Pons (tissue), 1 donor: ENCODE measurements at places on chromosomes 3 and 15.

DNA sequence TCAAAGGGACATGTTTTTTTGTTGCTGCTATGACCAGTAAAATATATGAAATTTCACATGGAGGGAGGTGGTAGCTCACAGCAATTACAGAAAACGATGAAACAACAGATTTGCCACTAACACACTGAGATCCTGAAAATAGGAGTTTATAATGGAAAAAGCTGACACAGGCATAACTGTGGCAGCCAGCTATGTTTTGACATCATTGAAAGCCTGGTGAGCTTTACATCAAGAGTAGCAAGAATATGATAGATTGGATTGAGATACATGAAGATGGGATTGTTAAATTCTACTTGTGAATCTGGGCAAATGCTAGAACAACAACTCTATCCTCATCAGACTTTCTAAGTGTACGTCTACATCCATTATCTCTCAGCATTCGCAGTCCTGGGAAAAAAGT lies 760.7 kb downstream of the GRM7 start:
- no peak for DNase-seq

DNA sequence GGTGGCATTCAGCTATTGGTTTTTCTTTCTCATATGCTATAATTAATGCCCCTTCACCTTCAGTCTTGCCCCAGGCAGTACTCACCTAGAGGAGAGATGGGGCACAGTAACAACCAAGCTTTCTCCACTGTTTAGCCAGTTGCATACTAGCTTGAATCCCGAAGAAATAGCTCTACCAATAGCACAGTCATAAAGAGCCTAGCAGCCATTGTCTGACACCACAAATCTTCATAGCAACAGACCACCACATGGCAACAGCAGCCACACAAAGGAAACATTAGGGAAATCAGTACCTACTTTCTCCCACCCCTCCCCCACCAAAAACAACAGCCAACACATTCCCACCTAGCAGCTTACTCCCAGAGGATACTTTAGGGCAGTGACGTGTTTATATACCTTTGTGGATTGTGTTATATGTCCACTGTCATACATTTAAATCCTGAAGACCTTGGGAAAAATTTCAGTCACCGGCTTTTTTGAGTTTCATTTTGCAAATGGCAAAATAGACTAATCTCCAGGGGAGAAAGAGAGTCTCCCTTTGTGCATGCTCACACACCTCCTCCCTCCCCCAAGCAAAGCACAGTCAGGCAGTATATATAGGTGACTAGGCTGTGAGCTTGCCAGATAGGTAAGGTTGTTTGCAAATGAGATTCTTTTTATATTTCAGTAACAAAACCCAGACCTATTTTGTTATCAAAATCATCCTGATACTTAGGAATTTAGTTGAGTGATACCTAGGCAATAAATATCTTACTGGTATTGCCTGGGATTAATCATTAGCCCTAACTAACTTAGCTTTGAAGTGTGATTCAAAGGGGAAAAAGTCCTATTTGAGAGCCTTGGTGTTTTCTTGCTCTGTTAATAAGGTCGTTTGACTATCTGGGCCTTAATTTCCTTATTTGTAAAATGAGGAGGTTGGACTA lies 140.6 kb downstream of the RBPMS2 start:
- DNase-seq = no peak

DNA sequence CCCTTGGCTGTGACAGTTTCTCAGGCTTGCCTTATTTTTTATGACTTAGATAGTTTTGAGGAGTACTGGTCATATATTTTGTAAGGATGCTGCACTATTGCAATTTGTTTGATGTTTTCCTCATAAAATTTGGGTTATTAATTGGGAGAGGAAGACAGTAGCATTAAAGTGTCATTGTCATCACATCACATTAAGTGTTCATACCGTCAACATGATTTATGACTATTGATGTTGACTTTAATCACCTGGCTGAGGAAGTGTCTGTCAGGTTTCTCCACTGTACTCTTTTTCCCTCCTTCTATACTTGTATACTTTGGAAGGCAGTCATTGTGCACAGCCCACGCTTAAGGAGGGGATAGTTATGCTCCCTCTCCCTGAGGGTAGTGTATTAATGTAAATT lies 26.9 kb downstream of the TRIM69 start:
- no peak for DNase-seq

GRCh38 chr3:194005930-194006501 lies 129.9 kb upstream of the HES1 start:
- no peak for DNase-seq

- DNase-seq = no peak
Observed at GRCh38 chr3:163983940-163984339, 1094.4 kb downstream of the SI start.

DNA sequence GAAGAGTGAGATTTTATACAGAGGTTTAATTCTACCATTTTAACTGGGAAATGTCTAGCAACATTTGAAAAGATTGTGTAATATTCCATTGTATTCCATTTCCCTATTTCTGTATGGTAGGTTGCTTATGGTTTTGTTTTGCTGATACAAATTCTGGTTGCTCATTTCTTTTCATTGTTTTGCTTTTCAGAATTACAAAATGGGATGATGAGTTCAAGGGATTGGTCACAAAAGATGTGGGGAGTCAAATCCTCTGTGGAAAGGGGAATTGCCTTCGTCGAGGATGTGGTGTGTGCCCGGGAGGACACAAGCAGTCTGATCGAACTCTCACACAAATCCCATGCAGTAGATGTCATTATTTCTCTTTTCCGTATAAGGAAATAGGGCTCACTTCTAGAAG lies 18.3 kb downstream of the SLCO3A1 start:
- no peak for DNase-seq

DNA sequence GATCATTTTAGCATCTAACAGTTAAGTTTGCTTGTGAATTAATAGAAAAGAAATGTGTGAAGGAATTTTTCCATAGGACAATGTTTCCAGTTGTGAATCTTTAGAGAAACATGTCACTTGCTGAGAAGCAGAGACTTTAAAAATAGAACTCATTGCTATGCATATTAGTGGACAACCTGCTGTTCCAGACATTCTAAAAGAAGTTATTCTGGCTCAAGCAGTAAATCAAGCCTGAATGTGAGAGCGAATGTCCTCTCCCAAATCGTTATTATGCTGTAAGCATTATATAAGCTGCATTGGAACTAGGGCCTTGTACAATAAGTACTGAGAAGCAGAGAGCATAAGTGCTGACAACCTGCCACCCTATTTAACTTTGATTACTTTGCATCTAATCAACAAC lies 990.9 kb downstream of the PLOD2 start:
- DNase-seq = peak; percentile 5

- no peak for DNase-seq
Observed at GRCh38 chr3:101279765-101280385, 40.5 kb downstream of the IMPG2 start.

- no peak for DNase-seq
Observed at GRCh38 chr15:43086551-43086950, 19.3 kb downstream of the UBR1 start.

DNA sequence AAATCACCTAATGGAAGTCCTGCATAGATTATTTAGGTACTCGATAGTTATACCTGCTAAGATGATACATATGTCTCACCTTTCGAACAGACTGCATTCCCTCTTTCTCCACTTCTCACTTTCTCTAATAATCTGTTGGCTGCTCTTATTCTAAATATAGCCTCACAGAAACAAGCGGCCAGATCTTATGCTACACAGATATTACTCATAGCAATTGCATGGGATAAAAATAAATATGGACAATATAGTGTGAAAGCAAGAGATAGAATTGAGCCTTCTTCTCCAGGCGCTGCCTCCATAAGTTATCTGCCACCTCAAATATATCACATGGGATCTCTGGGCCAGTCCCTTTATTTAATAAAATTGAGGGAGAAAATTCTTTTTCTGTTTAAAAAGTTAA lies 29.5 kb upstream of the TGFBR2 start:
- no peak for DNase-seq

DNA sequence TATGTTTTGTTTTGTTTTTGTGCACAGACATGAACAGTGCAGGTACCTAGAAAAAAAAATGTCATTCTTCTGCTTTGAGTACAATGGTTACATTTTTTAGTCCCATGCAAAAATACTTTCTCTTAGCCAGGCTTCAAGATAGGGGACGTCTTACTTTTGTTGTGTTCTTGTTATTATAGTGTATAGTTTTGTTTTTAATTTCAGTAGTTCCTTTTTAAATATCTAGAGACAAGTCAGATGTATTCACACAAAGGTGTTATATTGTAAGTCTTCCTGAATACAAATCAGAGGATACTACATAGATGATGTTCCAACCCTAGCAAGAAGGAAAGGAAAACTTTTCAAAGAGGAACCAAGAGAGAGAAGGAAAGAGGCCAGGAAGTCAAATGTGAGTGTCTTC lies 28.8 kb upstream of the IGSF11 start:
- DNase-seq = no peak

DNA sequence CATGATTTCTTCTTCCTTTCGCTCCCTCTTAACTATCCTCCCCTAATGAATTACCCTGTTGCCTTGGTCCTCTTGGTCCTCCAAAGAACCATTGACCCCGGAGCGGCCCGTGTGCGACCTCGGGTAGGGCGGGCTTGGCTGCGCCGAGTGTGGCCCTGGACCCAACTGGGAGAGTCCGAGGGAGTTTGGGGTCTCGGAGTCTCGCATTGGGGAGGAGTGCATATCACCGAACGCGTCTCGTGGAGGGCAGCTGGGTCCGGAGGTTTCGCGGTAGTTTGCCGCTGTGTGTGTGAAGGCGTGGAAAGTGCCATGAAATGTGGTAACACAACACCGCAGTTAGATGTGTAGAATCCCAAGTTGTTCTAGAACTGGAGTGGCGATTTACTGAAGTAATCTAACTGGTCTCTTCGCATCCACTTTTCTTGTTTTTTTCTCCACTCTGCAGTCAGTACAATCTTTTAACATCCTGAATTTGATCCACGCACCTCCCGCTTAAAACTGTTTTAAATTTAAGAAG lies 363 bp downstream of the GTF2E1 start:
- no peak for DNase-seq

- no peak for DNase-seq
Observed at GRCh38 chr3:146138902-146139301, 22.1 kb downstream of the PLOD2 start.

DNA sequence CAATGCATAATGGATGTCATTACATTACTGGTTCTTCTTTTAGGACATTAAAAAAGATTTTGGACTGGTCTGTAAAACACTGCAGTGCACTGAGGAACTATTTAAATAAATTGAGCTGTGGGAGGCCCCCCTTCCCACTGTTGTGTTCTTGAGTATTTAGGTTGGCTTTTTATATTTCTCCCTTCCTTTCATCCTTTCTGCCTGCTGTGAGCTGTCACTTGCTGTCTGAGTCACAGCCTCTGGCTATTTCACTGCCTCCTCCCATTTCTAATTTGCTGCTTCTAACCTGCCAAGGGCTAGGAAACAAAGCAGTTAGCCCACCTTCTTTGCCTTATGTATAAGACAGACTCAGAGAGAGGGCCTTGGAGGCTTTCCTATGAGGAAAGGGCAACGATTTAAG lies 89.0 kb upstream of the FNDC3B start:
- DNase-seq = no peak

GRCh38 chr3:65979162-65979561 lies 59.6 kb downstream of the MAGI1 start:
- peak; percentile 42 for DNase-seq

DNA sequence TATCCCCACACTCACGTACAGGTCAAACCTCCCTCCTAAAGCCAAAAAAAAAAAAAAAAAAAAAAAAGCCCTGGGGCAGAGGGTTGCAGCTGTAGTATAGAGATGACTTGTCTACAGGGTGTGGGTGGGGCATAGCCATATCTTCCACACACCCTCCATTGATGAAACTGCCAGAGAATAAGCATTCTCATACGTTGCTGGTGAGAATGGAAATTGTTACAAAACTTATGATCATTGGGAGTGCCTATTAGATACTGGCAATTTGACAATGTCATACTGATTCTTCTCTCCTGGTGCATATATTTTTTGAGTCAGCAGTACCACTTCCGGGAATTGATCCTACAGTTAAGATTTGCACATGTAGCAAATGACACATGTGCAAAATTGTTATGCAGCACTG lies 11.0 kb upstream of the CTNNB1 start:
- DNase-seq = no peak

DNA sequence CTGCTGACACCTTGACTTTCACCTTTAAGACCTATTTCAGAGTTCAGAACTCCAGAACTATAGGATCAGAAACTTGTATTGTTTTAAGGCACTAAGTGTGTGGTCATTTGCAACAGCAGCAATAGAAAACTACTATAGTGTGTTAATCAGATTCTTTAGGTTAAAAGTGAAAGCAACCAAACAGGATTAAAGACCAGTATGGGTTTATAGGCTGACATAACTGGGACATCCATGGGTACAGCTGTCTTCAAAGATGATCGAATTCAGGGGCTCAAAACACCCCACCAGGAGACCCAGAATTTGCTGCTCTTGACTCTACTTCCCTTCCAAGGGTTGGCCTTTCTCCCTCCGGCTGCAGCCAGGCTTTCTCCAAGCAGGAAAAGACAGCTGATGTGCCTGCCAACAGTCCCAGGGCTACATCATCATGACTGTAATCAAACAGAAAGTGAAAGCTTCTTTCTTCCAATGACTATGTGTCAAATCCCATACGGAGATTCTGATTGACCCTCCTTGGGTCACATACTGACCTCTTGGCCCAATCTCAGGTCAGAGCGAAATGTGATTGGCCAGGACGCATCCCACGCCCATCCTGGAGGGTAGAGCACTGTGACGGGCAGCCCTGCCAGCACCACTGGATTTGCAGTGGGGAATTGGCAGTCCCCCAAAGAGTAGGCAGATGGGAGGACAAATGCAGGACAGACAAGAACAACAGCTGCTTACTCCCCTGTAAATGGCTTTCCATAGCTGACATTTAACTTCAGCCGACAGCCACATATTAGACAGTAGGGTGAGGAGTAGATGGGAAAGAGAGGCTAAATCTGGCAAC lies 51.4 kb upstream of the RNF7 start:
- peak; percentile 90 for DNase-seq

DNA sequence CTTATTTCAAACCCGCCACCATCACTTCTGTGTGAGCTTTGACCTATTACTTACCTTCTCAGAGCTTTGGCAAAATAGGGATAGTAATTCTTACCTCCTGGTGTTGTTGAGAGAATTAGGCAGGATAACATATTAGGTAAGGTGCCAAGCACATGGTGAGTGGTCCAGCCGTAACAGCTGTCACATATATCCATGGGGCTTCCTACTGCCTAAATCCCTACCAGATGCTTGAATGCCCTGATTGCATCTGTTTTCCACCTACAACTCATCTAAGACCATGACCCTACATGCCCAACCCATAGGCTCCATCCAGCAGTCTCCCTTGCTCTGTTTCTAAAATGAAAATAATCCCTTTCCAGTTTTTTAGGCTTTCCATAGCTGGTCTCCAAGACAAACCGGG lies 162.3 kb upstream of the NR2E3 start:
- DNase-seq = no peak
